ENCODE measurements at places on chromosomes 16 and 17. TPM values are rescaled to one million over a fixed set of nuclear protein-coding genes. Genes with fewer than 3 reads are reported as not detected.

SPNS2 gene
- 6.7 TPM for total RNA-seq

RNF157 gene
- 110 TPM for total RNA-seq

SEZ6L2 gene
- total RNA-seq = not detected

PRR29 gene
- 1.00 TPM for total RNA-seq

DRC3 gene
- 0.67 TPM for total RNA-seq

CCL3 gene
- 4.7 TPM for total RNA-seq

FAHD1 gene
- 12.0 TPM for total RNA-seq

OGFOD1 gene
- 39.3 TPM for total RNA-seq

MT1M gene
- not detected for total RNA-seq

DNA sequence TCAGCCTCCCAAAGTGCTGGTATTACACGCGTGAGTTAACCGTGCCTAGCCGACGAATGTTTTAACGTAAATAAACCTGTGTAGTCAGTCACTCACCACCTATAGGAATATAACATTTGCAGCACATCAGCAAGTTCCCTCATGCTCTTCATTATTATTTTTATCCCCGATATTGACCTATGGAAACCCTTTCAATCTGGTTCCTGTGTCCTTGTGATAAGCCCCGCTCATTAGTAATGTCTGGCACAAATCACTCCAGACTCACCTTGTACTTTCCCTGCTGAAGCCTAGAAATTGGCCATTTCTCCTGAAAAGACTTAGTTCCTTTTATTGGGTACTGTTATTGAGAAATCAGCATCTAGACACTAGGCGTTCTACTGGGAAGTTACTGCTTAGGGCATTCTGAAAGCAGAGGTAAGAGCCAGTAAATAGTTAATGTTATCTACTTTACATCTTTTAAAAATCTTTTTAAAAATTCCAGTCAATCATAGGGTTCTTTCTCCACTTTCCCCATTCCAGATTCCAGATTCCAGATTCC, 1.5 kb upstream of the PHKG2 start:
- no peak for DNase-seq

DNA sequence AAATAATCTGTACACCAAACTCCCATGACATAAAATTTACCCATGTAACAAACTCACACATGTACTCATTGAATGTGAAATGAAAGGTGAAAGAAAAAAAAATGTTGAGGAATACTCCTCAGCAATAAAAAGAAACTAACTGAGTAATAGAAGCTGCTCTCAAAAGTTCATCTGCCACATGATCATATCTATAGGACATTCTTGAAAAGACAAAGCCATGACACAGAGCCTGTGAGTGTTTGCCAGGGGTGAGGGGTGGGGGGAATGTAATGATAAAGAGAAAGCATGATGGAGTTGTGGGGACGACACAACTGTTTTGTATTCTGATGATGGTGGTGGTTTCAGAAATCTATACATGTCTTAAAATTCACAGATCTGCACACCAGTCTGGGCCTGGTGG, 52.2 kb upstream of the TMC5 start:
- DNase-seq = no peak

DNA sequence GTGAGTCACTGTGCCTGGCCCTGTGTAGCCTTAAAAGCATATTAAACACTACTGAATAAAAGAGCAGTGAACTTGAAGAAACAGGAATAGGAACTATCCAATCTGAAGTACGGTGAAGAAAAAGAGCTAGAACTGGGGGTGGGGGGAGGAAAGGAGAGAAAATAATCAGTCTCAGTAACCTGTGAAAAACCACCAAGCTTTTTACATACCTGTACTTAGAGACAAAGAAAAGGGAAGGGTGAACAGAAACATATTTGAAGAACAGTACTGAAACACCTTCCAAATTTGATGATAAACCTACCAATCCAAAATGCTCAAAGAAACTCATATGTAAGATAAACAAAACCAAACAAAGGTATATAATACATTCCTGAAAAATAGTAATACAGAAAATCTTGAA, 77.5 kb downstream of the USP32 start:
- DNase-seq = no peak

DNA sequence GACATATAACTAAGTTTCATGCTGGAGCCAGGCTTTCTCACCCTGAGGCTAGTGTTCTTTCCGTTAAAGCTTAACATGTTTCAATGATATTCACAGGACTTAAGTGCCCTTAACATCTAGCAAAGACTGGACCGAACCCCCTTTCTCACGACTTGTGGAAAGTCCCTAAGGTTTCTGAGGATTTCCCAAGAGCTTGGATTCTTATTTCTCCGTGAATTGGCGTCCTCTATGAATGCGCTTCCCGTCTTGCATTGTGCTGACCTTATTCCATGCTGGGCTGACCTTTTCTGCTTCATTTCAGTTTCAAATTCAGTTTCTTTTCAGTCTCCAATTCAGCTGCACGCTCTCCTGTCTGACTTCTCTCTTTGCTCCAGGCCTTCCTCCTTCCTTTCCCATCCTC, 206.4 kb downstream of the HS3ST3A1 start:
- no peak for DNase-seq

- DNase-seq = no peak
Measured at GRCh38 chr16:49093939-49094338, 187.7 kb downstream of the CBLN1 start.

- DNase-seq = no peak
Measured at GRCh38 chr17:79919862-79920720, 80.9 kb upstream of the CBX4 start.

DNA sequence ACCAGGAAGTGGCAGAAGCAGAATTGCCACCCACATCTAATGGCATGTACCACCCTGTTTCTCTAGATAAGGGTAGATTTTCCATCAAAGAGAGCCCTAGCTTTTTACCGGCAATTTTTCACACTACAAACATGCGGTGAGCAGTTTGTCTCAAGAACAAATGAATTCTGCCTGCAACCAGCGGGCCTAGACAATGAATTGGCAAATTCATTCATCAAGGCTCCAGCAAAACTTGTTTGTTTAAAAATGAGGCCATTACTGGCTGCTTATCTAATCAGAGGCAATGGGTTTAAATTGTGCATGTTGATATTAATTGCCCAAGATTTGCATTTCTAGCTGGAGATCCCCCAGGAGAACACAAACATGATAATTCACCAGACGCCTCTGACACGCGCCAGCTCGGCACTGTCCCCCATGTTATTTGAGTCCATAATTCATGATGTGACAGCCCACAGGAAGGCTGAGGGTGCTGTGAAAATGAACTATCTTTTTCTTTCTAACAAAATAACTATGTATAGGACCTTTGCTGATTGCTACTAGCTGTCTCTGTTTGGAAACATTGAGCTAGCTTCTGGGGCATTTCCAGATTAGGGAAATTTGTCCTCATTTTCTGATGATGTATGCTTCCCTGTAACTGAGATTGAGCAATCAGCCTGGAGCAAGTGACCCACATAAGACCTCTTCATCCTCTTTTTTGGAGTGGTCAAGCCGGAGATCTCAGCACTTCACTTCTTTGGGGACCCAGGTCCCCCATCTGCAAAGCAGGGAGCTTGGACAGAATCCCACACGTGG, 80.8 kb downstream of the CNGB1 start:
- DNase-seq = no peak

DNA sequence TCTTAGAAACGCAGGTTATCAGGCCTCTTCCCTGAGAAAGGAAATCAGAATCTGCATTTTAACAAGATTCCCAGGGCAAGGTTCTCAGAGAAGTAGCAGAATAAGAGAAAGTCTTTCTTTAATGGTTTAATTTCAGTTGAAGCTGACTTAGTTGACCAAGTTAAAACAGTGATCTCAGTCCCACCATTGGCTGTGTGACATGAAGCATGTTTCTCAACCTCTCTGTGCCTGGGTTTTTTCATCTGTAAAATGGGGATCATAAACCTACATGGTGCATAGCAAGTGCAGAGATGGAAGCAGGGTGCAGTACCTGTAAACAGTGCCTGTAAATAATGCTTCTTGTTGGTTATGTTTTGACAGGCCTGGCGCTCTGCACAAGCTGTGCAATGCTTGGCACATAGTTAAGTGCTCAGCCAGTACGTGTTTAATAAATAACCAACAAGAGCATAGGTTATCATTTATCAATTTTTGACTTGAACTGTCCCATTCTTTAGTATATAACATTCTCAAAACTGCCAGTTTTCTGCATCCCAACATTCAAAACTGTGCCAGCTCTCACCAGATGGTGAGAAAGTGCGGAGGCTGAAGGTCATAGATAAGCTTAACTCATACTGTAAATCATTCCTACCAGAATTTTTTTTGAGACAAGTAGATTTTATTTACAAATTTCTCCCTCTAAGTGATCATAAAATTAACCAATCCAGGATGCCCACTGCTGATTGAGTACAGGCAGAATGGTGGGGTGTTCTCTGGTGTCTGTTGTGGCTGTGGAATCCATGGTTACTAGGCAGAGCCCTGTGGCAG, 6.9 kb downstream of the C17orf67 start:
- no peak for DNase-seq

GRCh38 chr17:39648616-39649366, 11.8 kb downstream of the STARD3 start:
- DNase-seq = no peak

DNA sequence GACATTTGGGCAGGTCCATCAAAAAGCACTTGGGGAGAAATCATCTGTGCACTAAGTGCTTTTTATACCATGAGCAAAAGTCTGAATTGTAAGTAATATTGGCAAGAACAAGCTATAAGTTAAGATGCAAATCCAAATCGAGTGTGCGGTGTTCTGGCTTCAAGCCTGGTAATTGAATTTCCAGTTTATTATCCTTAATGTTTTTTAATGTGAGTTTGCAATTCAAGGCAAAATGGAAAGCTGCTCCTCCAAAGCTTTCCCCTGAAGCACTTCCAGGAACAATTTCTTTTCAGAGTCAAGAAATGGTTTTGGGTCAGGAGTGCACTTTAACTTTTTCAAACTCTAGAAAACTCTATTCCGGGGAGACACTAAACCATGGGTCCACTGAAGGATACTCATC, 445.7 kb downstream of the TOX3 start:
- no peak for DNase-seq

- DNase-seq = no peak
Measured at GRCh38 chr16:27264151-27264550, 4.4 kb downstream of the NSMCE1 start.

DNA sequence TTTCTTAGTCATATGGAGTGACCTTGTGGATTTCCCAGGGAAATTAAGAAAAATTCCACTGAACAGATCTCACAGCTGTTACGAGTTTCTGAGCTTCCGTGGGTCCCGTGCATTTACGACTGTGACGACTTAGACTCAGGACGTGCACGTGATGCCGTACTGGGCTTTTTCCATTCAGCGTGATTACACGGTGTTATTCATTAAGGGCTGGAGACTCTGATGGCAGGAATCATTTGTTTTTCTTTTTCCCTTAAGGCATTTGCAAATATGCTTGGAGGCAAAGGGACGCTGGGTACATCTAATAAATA, 57.2 kb downstream of the TBC1D16 start:
- DNase-seq = no peak

- DNase-seq = no peak
Measured at GRCh38 chr17:58189436-58190146, 2.9 kb upstream of the EPX start.

DNA sequence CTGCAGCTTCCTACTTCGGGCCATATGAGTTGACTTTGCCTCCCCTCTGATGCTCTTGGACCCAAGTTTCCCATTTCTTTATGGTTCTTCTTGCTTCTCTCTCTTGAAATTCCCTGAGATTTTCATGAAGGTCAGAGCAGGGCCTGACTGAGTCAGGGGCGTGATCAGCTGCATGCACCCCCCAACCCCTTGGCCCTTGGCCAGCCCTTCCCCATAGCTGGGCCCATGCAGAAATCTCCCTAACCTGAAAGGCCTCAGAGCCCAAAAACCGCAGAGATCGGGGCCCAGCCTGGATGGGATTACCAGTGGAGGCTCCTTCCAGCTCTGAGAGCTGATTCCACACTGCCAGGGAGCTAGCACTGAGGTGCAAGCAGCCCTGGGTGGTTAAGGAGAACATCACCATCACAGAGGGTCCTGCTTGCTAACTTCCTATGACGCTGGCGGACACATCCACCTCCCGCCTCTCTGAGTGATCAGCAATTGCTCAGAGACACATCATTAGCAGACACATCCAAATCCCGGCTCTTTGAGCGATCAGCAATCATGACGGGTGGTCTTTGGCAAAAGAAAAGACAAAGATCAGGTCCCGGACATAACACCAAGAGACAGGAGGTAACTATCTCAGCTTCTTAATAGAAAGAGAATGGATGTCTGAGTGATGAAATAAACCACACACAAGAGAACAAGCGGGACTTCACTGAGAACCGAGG, 161.5 kb downstream of the C16orf78 start:
- no peak for DNase-seq

DNA sequence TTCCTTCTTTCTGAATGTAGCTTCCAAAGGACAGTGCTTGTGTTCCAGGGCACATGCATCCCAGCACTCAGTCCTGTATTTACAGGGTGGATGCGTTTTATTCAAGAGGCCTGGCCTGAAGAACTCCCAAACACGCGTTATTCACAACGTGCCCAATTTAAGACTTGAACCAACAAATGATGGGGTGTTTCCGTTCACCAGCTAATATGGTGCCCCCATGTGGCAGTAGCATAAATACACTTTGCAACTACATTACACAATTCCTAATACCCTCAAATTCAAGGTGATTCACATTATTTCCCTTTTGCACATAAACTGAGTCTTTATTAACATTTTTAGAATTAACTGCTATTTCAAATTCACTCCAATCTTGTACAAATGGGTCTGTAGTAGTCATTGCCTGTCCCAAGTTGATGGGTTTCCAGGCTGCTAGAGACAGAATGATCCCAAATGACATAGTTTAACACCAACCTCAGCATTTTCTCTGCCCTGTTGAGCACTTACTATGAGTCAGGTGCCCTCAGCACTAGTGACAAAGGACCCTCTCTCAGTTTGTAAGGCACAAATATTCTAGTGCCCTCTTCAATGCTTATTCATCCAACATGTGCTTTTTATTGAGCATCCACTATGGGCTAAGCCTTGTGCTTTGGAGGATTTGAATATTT, 26.9 kb downstream of the HSD17B2 start:
- no peak for DNase-seq

GRCh38 chr17:10205549-10206185, 7.3 kb upstream of the GAS7 start:
- DNase-seq = no peak

DNA sequence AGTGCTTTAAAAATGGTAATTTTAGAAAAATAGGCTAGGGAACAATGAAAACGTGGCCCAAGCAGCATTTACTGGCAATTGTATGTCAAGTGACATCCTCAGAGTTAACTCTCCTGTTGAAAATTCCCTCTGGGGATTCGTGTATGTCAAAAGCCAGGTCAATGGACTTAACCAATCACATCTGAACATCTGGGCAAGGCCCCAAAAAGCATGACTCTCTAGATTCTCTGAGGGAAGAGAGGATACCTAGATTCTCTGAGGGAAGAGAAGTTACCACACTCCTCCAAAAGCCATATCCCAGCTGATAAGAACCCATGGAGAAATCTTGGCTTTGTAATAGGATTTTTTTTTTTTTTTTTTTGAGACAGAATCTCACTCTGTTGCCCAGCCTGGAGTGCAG, 23.5 kb downstream of the NFE2L1 start:
- no peak for DNase-seq

Measured in activated naive CD8-positive, alpha-beta T cell treated with anti-CD3 and anti-CD28 coated beads, Interleukin-2, amount 10 ng/mL, durations not matched to agents 7 days and 5 days (primary cell).